ENCODE measurements at places on chromosomes 5 and 9.

DNA sequence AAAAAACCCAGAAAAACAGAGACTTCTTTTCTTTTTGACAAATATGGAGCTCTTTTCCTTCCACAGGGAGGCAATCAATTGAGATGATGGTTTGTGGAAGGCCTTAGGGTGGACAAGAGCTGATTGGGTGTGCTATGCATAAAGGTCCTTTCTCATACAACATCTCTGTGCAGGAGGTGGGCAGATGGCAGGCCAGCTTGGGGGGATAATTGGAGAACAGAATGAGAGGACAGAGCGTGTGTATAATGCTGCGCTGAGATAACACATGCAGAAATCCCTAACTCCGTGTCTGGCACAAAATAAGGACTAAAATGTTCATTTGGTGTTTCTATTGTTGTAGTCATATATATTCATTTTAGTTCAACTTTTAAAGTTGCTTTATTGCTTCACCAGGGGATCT lies 159.0 kb upstream of the MEF2C start:
- DNase-seq, result no peak

- DNase-seq, result no peak
Measured at GRCh38 chr5:163695830-163696578, 190.6 kb downstream of the MAT2B start.

DNA sequence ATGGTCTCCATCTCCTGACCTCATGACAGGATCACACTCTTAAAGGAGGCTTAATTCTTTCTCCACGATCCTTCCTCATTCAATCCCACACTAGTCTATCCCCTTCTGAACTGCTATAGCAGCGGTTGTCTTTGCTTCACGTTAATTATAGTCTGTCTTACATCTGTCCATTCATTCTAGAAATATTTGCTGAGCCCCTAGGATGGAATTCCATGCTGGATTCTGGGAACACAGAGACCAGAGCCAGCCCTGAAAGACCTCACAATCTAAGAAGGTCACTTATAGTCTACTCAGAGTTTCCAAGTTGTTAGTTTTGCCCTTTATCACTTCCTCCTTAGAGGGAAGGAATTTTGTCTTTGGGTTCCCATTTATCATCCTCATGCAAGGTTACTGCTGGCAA lies 193.5 kb downstream of the GAS1 start:
- no peak for DNase-seq

DNA sequence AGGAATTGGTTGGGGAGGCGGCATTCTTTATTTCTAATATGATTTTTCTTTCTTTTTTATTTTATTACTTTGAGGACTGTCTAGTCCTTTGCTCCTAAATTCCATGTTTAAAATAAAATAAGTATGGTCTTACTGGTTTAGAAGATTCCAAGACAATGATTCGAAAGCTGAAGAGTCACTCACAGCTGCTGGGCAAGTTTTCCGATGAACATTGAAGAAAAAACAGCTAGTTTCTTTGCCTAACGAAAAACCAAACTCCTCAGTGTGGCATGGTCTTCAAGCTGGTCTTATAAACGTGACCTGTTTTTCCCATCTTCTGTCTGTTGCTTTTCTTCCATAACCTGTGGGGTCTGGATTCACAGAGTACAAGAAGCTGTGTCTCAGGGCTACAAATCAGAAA lies 25.1 kb downstream of the ZNF474 start:
- DNase-seq, result no peak

GRCh38 chr5:2387250-2387633 lies 364.2 kb downstream of the IRX2 start:
- no peak for DNase-seq

DNA sequence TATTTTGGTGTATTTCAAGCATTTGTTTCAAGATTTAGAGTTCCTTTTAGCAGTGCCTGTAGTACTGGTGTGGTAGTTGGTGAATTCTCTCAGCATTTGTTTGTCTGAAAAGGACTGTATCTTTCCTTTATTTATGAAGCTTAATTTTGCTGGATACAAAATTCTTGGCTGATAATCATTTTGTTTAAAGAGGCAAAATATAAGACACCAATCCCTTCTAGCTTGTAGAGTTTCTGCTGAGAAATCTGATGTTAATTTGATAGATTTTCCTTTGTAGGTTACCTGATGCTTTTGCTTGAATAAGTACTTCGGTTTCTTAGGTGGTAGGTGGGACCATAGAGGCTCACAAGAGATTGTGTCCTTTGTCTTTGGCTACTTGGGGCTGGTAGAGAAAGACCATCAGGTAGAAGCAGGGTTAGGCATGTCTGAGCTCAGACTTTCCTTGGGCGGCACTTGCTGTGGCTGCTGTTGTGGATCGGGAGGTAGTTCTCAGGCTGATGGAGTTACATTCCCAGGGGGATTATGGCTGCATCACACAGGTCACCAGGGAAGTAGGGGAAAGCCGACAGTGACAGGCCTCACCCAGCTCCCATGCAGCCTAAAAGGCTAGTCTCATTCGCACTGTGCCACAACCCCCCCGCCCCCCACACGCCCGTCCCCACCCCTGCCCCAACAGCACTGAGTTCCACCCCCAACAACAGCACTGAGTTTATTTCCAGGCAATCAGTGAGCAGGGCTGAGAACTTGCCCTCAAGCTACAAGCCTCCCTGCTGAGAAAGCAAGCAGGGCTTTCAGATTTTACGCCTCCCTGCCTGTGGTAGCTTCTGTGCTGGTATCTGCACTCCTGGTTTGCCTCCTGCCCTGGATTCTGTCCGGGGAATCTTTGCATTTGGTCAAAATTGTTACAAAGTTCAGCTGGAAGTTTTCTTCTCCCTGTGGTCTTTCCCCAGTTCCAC lies 127.1 kb upstream of the GLRA1 start:
- no peak for DNase-seq

GRCh38 chr5:65151614-65152013 lies 330.1 kb downstream of the ADAMTS6 start:
- DNase-seq, result no peak

GRCh38 chr5:150270541-150271295 lies 18.9 kb downstream of the CAMK2A start:
- DNase-seq, result no peak

DNA sequence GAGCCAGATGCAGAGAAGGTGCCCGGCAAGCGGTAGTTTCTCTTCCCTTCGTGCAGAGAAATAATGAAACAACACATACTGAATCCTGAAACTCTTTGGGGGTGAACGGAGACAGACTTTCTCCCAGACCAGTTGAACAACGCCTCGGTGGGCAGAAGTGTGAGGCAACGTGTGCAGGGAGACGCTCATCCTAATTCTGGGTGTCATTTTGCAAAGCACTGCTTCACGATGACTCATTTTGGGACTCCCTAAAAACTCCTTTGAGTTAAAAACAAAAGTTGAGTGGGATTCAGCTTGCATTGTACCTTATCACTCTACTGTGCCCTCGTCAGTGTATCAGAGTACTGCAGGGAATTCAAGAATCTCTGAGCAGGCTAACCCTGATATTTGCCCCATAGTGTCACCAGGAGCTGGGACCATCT lies 3.5 kb upstream of the NEK6 start:
- no peak for DNase-seq

GRCh38 chr5:120516805-120517204 lies 52.7 kb downstream of the PRR16 start:
- no peak for DNase-seq

- no peak for DNase-seq
Measured at GRCh38 chr9:114552706-114553105, 34.9 kb upstream of the ATP6V1G1 start.

DNA sequence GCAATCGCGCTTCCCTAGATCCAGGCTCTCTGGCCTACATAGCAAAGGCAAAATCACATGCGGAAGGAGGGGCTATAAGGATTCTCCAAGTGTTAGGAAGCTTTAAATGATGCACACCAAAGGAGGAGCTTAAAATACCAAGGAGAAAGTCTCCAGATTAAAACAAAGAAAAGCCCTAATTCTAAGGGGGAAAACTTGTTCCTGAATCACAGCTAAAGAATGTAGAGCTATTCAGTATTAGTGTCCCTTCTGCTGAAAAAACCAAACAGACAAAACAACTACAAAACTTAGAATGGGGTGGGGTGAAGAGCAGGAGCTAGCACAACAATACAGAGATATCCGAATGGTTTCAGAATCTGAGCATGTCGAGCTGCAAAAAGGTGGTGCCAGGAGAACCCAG lies 213.7 kb downstream of the DCP2 start:
- DNase-seq, result no peak

- DNase-seq, result no peak
Measured at GRCh38 chr5:111255169-111255568, 31.0 kb downstream of the CAMK4 start.

GRCh38 chr5:138243794-138244193 lies 30.6 kb downstream of the GFRA3 start:
- DNase-seq, result no peak
